ENCODE measurements at places on chromosomes 4 and X.

- DNase-seq: no peak
These were observed 17.3 kb upstream of the CLNK start for GRCh38 chr4:10701702-10702460.

DNA sequence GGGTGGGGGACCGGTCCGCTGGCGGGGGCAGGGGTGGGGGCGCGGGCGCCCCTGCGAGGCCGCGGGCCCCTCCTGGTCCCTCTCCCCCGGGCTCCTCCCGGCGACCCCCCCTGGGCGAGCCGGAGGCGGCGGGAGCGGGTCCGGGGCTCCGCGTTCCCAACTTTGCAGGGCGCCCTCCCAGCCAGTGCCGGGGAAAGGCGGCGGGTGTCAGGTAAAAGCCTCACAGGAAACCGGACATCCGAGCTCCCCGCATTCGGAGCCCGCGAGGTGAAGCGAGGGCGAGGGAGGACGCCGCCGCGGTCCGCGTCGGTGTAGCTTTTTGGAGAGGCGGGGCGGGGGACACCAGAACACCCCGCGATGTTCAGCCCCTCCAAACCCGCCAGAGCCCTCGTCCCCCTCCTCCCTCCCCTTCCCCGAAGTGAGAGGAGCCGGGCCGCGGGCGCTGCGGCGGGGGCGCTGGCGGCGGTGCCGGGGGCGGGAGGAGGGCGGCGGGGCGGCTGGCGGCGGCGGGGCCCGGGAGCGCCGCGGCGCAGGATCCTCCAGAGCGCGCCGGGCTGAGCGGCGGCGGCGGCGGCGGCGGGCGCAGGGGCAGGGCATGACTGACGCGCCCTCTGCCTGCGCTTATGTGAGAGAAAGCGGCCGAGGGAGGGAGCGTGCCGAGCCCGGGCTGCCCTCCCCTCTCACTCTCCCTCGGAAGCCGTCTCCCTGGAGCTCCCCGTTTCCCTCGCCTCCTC lies at the start of gene VEGFC:
Gene VEGFC, minus strand, starts transcription at position 597 of the 734 bp plus-strand sequence. CDS start 611 bp downstream, outside the sequence.
- peak; percentile 43 for DNase-seq

DNA sequence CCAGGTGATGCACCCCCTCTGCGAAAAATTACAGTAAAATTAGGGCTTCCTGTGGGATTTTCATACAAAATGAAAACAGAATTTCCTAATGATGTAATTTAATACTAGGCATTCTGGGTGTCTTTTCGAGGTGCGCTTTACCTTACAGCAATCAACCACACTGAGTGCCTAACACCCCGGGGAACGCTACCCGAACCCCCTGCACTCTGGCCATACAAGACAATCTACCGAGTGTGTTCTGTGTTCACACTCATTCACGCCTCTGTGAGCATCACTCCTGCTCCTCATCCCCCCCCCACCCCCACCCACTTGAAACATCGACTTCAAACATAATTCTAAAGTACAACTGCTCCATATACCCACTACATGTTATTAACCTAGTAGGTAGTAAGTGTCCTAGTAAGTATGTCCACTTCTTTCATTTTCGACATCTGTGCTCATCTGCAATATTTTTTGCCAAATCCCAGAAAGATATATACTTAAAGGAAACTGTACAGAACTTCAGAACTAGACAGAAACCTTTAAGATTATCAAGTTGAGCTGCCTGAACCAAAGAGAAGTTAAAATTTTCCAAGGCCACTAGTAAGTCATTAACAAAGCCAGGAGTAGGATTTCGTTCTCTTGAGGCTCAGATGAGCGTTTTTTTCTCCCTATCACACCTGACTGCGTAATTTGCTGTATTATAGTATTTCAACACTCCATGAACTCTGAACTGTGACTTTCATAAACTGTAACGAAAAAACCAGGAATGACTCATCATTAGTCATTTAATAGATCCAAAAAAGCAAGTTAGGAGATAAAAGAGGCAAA lies 80.0 kb downstream of the FAT1 start:
- DNase-seq: no peak

DNA sequence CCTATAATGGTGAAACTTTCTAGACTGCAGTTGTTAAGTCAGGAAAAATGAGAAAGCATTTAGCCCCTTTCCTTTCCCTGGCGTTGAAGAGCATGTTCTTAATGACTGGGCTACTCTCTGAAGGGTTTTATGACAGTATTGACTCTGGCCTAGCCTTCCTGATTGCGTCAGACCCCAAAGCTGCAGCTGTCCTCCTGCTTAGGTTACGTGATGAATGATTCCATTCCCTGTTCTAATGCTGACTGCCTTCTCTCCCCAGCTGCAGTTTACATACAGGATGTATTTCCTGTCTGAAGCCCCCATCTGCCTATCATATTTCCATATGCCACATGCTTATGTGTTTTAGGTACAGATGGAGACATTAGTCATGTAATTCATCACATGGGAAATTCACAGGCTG lies 105.8 kb upstream of the EGFL6 start:
- DNase-seq: no peak

GRCh38 chr4:52574036-52574435 lies 85.1 kb downstream of the USP46 start:
- no peak for DNase-seq

DNA sequence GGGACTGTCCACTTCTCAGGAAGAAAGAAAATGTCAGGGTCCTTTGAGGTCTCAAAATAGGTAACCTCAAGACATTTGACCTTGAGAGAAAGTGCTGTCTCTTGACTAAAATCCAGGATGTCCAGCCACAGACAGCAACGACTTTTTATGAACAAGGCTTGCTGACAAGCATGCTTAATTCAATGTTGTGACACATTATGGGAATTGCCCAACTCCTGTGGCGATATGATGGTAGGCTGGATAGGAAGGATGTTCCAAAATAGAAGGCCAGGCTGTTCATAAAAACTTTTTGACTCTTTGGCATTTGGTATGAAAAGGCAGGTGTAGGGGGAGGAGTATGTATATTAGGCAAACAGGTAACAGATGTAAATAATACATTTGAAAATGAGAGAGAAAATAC lies 50.8 kb upstream of the EDNRA start:
- DNase-seq: no peak

DNA sequence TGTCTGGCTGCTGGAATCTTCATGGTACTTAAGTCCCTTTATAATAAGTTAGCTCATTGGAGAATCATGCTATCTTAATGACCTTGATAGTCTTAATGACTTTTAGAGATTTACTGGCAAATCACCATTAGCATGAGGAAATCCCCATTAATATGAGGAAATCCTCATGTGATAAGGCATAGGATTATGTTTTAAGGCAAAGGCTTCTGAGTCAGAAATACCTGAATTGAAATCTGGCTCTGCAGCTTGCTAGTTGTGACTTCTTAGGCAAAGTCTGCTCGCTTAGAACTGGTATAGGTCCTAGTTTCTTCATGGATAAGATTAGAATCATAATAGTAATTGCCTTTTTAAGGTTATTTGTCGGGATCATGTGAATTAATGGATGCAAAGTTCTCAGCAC lies 190.2 kb upstream of the BANK1 start:
- DNase-seq: no peak

GRCh38 chr4:108849611-108850168 lies 86.8 kb upstream of the ETNPPL start:
- DNase-seq: no peak

DNA sequence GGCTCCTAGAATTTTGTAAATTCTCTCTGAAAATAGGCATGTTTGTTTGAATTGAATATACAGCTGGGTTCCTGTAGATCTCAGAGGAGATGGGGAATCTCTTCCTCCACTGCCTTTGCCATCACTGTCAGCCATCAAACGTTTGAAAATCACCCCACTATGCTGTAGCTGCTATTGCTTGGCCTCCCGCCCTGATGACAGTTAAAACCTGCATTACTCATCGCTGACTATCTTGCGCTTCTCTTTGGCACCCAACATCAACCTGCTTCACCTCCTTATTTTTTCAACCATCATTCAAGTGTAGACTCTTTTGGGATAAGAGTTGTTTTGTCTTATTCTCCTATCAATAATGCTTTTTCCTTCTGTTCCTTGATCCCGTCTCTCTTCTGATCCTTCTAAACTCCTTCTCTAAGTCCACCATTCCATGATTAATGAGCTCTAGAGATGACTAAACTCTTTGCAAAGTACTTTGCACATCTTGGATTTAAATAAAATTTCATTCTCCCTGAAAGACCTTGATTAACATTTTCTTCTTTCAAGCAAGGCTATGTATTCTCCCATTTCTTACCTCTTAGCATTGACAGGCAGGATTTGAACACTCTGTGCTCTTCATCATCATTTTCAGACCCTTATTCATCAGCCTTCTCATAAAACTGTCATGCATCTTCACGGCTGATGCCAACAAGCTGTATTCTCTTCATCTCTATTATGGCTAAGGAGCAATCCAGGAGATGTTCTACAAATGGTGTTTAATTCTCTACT lies 133.0 kb downstream of the SNCA start:
- no peak for DNase-seq

- no peak for DNase-seq
These were observed 301.2 kb upstream of the PPARGC1A start for GRCh38 chr4:24190761-24191695.

DNA sequence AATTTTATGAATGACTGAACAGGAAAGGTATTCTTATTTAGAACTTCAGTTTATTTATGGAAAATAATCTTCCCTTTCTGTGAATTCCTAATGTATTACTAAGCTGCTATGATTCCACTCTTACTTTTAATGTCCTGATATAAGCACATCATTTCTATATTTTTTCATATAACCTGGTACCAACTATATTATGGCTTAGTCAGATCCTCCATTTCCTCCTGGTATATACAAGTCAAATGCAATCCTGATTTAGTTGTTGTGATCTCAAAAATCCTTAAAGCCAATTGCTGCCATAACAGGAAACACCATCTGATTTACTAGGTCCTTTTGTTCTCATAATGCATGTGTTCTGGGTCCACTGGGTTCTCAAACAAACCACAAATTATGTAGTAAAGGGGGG lies 26.8 kb downstream of the TRMT2B start:
- no peak for DNase-seq

DNA sequence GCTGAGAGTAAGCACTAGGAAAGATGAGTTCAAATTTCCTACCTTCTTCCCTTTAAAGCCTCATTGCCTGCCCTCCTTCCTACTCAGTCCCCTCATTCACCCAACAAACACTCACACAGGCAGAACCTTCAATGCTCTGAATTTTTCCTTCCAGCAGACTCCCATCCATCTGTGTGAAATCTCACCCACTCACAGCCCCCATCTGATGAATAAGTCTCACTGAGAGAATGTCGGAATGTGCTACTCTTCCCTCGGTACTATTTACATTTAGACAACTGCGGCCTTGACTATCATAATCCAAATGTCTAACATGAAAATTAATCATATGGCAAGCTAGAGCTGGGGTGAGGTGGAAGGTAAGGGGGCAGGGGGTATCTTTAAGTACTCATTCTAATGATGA lies 19.4 kb downstream of the CLDN2 start:
- DNase-seq: no peak

DNA sequence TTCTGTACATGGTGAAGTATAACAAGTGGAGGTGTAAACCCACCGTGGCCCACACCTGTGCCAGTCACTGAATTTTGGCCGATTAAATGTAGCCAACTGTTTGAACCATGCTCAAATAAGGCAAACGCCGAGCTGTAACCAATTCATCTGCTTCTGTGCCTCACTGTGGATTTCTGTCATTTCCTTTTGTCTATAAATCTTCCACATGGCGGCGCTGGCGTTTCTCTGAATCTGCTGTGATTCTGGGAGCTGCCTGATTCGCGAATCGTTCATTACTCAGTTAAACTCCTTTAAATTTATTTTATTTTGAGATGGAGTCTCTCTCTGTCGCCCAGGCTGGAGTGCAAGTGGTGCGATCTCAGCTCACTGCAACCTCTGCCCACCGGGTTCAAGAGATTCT lies 19.2 kb downstream of the SUPT20HL2 start:
- DNase-seq: peak; percentile 46
